Activated CD8-positive, alpha-beta memory T cell treated with anti-CD3 and anti-CD28 coated beads, Interleukin-2, amount 10 ng/mL, durations not matched to agents 7 days and 5 days (primary cell): ENCODE measurements at places on chromosomes 3 and 15. TPM values are rescaled to one million over a fixed set of nuclear protein-coding genes. Genes with fewer than 3 reads are reported as not detected.

DNA sequence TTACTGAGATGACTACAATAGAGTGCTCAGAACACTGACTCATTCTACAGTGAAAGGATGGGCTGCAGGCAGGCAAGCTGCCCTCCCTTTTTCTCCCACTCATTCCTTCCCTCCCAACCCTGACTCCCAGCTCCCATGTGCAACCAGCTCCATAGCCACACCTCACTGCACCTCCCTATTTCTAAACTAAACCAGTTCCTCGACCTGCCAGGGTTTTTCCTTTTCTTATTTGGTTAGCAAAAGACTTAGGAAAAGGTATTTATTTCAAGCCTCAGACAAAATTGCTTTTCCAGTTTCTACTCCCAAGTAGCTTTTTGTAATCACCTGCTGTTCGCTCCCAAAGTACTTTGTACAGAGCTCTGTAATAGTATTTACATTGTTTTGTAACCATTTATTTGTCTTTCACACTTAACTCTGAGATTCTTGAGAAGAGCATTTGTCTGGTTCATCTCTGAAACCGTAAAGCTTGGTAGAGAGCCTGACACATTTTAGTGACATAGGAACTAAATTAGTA, 2.2 kb downstream of the AADAC start:
- no peak overlapping the region for H3K27ac ChIP-seq
- peaks cover 26% of the 10 kb centered on the region for H3K27me3 ChIP-seq
- DNase-seq, result no peak

- DNase-seq, result no peak
- no peak overlapping the region for H3K27ac ChIP-seq
- no peaks in the 10 kb centered on the region for H3K4me1 ChIP-seq
- peaks cover 2% of the 10 kb centered on the region for H3K36me3 ChIP-seq
- H3K27me3 ChIP-seq, result peaks cover 3% of the 10 kb centered on the region
These were observed 28.7 kb downstream of the DLEC1 start for GRCh38 chr3:38067508-38068233.

MNS1 gene
- total RNA-seq, result 0.44 TPM

GRCh38 chr3:4978204-4978965, 852 bp upstream of the BHLHE40 start:
- no peaks in the 10 kb centered on the region for H3K27me3 ChIP-seq
- H3K4me1 ChIP-seq, result peaks cover 40% of the 10 kb centered on the region
- peaks cover 47% of the 10 kb centered on the region for H3K36me3 ChIP-seq
- peak overlapping the region; percentile 99 for H3K27ac ChIP-seq
- DNase-seq, result peak; percentile 97

STARD9 gene
- 20.8 TPM for total RNA-seq

CCR4 gene
- 22.8 TPM for total RNA-seq
